ENCODE measurements at places on chromosomes 13 and 19. TPM values are rescaled to one million over a fixed set of nuclear protein-coding genes. Genes with fewer than 3 reads are reported as not detected.

The MADCAM1 gene
- 0.71 TPM for total RNA-seq

The IL11 gene
- total RNA-seq, result not detected

DNA sequence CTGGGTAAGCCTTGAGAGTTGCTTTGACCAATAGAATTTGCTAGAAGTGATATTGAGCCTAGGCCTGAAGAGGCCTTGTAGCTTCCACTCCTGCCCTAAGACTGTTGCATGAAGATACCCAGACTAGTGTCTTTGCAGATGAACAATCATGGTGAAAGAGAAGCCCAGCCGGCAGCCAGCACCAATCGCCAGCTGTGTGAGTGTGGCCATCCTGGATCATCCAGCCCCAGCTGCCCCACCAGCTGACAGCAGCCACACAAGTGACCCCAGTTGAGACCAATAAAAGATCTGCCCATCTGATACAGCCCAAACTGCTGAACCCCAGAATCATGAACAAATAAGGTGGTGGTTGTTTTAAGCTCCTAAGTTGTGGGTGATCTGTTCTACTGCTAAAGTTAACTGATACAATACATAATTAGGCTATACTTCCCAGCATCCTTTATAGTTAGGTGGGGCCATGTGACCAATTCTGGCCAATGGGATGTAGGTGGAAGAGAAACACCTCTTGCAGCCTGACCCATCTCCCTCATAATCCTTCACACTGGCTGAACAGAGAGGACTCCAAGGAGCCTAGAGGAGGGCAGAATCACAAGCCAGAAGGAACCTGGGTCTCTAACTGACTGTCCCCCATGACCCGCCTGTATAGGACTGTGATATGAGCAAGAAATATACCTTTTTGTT, 9.4 kb upstream of the ZNF428 start:
- DNase-seq, result no peak

DNA sequence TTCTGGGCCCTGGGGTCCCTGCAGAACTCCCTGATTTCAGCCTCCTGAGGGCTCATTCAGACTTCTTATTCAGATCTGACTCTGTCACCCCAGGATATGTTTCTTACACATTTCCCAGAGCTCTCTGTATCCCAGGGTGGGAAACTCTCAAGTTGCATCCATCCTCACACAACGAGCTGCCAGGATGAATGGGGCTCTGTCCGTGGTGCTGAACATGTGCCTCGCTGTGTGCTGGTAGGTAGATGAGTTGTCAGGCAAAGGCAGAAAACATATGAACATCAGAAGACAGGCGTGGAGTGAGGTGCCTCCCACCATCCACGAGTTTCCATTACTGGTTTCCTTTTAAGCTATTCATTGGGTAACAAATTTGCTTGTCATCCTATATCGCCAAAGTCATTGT, 11.4 kb upstream of the IGFL1 start:
- DNase-seq, result no peak

- DNase-seq, result no peak
These were observed 1396.1 kb upstream of the MIR17HG start for GRCh38 chr13:89951341-89951740.

The SOX1 gene
- not detected for total RNA-seq

DNA sequence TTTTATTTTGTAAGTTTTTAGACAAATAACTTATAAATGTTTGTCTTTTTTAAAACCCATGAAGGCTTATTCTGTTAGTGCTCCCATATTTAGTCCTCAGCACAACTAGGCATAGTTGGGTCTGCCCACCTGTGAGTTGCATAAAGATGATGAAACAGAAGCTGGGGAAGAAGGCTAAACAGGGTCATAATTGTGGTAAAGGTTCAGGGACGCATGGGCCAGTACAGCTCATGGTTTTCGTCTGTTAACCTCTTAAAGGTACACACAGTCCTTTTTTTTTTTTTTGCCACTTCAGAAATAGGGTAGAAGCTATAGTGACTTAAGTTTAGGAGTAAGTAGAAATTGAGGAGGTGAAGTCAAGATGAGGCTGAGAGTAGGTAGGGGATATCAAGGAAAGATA, 58.3 kb downstream of the TM9SF2 start:
- DNase-seq, result no peak

The ZNF763 gene
- total RNA-seq, result 1.7 TPM

GRCh38 chr13:49214917-49215376, 5.2 kb upstream of the MLNR start:
- DNase-seq, result no peak

- no peak for DNase-seq
These were observed 217.6 kb downstream of the PCCA start for GRCh38 chr13:100306434-100306999.

- DNase-seq, result no peak
These were observed 539 bp downstream of the ZNF554 start for GRCh38 chr19:2820112-2820702.

GRCh38 chr13:32889986-32890565, 126.1 kb upstream of the KL start:
- no peak for DNase-seq

DNA sequence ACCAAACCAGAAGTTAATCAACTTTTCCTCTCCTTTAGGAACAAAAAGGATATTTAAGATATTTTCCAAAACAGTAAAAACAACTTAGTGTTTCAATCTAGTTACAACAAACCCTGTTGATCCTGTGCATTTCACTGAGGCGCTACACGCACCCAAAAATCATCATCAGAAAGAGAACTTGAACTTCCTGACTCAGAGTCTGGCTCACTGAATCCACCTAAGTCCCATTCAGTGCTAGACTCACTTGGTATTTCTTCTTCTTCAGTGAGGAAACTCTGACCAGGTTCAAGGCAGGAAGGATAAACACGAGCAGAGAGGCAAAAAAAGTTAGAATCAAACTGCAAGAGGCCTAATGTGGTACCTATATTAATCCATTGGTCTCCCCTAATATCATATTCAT, 2.2 kb downstream of the KBTBD6 start:
- DNase-seq, result no peak
